ENCODE measurements at places on chromosomes 7 and 10.

DNA sequence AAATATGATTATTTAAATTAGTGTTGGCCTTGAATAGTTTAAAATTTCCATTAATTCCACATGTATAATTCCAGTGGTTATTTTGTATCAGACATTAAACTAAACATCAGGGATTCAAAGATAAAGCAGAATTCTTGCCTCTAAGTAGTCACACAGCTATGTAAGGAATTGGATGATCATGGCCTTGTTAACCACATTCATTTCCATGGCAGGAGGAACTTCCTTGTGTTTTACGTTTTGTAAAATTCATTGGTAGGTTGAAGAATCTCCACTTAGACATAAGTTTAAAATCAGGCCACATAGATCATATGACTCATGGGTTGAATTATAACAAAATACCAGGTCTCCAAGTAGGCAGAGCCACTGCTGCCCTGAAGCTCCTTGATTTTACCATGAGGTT lies 289.7 kb downstream of the PLXDC2 start:
- no peak for DNase-seq

DNA sequence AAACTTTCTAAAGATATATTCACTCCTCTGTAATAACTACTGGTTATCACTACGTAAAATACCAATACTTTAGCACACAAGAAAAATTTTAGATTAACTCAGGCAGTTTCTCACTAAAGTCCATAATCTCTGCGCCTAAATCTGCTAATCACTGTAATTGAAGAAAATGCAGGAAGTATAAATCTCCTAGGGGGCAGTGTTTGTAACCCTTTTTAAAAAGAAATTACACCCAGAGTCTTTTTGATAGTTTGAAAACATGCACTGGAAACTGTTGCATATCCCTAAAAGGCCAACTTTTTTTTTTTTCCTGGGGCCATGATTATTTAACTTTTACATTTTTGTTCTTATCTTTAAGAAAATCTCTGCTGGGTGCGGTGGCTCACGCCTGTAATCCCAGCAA lies 209.6 kb downstream of the KIAA1217 start:
- DNase-seq, result no peak

GRCh38 chr7:28718545-28718944 lies 239.6 kb downstream of the TRIL start:
- no peak for DNase-seq

DNA sequence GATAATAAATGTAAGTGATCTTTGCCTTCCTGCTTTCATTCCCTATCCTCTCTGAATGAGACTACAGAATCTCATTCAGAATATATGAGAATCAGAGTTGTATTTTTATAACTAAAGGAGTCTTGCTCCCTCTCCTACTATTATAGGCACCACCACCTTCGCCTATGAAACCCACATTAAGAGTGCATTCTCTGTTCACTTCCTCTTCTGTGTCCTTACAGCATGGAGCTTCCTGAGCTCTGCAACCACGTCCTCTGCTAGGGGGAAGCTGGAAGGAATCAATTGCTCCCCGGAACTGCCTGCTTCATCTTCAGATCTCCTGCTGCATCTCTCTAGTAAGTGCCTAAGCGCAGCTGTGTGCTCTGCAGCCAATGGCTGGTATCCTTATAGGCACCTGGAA lies 820.7 kb downstream of the GRID1 start:
- no peak for DNase-seq

GRCh38 chr7:144049491-144049890 lies 743 bp downstream of the OR2A5 start:
- no peak for DNase-seq

DNA sequence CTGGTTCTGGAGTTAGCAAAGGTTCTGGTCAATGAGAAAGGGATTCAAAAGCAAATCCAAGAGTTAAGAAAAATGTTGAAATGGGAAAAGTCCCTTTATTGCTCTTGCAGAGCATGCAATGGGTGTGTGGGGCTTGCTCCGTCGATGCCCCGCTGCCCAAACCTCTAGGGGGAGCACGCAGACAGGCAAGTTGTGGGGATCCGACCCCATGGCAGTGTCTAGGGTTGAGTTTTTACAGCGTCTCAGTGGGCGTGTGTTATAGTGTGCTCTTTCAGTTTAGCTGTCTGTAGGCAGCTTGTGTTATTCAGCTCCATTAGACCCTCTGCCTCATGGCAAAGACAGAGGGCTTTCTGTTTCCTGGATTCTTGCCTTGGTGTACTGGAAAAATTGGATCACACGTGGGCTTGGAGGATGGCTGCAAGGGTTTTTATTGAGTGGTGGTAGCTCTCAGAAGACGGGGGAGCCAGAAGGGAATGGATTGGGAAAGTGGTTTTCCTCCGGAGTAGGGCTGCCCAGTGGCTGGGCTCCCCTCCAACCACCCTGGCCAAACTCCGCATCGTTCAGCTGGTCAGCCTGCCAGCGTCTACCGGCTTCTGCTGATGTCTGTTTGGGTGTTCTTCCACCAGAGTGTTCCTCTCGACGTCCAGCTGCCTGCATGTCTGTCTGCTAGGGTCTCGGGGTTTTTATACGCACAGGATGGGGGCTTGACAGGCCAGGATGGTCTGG lies 102.3 kb upstream of the PLXDC2 start:
- peak; percentile 83 for DNase-seq

GRCh38 chr10:130052193-130052592 lies 58.4 kb downstream of the C10orf143 start:
- DNase-seq, result no peak

- no peak for DNase-seq
Measured at GRCh38 chr10:29675984-29676383, 41.2 kb upstream of the SVIL start.

GRCh38 chr10:115093776-115094408 lies 727 bp downstream of the ATRNL1 start:
- DNase-seq, result no peak
